Fibroblast of mammary gland (primary cell): ENCODE measurements at places on chromosomes 11 and 22.

DNA sequence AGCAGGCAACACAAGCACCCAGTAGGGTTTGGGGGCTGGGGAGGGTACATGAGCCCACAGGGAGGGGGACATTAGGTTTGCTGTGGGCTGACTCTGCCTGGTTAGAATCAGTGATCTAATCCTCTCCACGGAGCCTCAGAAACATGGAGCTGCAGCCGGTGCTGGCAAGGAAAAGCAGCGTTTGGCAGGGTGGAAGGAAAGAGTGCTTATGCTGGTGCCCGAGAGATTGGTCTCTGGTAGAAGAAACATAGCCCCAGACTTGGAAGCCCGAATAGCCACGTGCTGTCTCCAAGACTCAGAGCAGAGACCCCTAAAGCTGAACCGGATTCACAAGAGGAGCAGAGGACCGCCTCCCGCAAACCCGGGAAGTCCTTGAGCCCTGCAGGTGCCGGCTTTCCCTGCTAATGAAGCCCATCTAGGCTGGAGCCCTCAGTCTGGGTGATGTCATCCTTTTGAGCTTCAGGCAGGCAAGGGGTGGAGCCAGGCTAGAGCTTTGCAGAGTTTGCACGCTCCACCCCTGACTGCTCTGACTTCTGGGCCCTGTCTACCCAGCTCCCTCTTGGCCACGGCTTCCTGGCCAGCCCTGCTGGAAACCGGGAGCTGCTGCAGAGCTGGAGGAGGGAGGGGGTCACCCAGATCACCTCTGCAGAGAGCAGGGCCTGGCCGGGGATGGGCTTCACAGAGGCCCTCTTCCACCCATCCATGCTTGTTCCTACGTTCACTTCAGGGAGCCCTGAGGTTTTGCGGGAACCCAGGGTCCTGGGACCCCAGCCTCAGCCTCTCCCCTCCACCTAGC, 35.0 kb upstream of the JAM3 start:
- peak; percentile 81 for DNase-seq

DNA sequence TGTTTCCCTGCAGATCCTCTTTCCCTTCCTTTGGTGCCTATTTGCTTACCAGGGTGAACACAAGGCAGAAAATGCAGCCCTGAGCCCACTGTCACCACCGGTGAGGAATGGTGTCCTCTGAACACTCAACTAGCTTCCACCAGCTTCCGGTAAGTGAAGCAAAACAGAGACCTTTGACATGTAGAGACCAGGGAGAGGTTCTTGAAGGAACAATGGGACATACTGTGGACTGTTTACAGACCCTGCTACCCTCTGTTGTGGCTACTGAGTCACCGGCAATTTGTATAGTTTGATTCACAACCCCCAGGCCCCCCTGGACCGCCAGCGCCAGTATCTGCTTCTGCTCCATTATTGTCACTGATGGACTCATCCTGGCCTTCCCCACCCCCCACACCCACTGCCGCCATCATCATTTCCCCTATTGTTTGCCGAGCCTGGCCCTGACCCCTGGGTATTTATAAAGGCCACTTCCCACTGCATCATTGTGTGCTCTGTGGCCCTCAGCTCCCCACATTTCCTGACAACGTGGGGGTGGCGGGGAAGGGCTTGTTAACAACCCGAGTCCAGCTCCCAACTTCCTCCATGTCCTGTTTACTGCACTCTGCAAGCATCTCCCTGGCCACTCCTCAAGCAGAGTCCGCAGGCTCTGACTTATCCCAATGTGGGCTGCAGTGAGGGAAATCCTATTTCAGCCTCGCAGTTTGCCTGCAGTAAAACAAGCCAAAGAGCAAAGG, 252.9 kb downstream of the ETS1 start:
- DNase-seq = no peak

GRCh38 chr11:74142624-74143023, 28.2 kb downstream of the C2CD3 start:
- peak; percentile 38 for DNase-seq

- no peak for DNase-seq
These were observed 77.1 kb upstream of the PRR5 start for GRCh38 chr22:44624689-44625420.

DNA sequence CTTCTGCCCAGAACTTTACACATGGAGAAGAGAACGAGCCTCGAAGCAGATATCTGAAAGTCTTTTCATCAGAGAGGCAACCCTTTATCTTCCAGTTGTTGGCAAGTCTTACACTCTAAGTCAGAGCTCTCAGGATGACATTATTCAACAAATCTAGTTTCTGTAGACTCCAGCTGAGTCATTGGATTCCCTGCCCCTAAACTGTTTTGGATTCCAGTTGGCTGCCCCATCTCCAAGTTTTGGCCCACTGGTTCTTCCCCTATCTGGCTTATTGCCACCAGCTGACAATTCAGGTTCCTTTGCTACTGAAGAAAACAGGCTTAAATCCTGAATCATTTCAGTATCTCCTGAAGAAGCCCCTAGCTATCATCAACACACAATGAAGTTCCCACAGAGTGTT, 14.2 kb downstream of the SAAL1 start:
- DNase-seq = peak; percentile 52

GRCh38 chr11:115159207-115159606, 345.0 kb downstream of the CADM1 start:
- DNase-seq = no peak

GRCh38 chr22:39327995-39328754, 8.8 kb upstream of the RPL3 start:
- no peak for DNase-seq

DNA sequence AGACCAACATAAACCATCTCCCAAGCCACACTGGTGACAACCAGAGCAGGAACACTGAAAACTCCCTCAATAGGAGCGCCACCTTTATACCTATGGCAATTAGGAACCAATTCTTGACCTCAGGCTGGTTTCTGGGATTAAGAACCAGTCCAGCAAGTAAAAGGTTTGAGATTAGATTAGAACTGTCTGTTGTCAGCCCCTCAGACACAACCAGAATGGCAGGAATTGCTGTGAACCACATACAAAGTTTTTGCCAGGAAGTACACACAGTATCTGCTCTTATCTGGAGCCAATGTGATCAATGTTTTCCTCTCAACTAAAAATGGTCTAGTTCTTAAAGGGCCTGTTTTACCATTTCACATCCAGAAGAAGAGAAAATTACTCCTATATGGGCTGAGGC, 55.2 kb downstream of the RBFOX2 start:
- DNase-seq = no peak

DNA sequence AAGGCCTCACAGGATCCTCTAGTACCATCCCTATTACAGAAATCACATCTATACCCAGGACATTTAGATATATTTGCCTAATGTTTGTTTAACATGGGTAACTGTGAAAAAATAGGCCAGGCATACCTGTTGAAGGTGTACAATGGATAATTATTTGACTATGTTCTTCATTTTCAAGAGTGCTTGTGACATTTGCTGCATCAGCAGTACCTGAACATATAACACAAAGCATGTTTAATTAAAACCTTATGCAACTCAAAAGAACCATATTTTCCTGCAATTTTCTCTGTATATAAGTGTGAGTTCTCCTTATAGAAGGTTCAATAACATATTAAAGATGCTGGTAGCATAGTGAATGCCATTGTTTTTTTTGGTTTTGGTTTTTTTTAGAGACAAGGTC, 8.5 kb upstream of the CCDC34 start:
- no peak for DNase-seq

DNA sequence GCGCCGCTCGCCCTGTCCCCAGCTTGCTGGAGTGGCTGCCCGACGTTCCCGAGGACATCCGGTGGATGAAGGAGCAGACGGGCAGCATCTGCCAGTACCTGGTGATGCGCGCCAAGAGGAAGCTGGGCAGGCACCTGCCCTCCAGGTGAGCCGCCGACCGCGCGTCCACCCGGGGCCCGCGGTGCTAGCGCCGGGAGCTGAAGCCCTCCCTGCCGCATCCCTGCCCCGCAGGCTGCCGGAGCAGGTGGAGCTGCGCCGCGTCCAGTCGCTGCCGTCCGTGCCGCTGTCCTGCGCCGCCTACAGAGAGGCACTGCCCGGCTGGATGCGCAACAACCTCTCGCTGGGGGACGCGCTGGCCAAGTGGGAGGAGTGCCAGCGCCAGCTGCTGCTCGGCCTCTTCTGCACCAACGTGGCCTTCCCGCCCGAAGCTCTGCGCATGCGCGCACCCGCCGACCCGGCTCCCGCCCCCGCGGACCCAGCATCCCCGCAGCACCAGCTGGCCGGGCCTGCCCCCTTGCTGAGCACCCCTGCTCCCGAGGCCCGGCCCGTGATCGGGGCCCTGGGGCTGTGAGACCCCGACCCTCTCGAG, 3.3 kb upstream of the CRACR2B start:
- DNase-seq = no peak

- DNase-seq = no peak
These were observed 162.7 kb downstream of the BARX2 start for GRCh38 chr11:129538323-129538722.

DNA sequence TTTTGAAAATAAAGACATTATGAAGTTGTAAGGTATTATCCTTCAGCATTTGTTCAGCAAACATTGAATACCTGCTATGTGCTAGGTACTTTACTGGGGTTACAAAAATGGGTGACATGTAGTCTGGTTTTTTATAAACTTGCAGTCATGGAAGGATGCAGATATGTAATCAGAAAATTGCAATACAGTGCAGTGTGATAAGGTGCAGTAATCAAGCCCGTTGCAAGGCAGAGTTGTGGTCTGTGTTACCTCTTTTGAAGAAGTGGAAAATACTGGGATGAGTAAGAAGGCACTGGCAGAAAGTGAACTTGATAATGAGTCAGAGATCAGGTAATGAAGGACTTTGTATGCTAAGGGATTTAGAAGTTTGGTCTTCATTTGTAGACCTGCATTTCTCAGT, 8.1 kb downstream of the FBXO7 start:
- no peak for DNase-seq

DNA sequence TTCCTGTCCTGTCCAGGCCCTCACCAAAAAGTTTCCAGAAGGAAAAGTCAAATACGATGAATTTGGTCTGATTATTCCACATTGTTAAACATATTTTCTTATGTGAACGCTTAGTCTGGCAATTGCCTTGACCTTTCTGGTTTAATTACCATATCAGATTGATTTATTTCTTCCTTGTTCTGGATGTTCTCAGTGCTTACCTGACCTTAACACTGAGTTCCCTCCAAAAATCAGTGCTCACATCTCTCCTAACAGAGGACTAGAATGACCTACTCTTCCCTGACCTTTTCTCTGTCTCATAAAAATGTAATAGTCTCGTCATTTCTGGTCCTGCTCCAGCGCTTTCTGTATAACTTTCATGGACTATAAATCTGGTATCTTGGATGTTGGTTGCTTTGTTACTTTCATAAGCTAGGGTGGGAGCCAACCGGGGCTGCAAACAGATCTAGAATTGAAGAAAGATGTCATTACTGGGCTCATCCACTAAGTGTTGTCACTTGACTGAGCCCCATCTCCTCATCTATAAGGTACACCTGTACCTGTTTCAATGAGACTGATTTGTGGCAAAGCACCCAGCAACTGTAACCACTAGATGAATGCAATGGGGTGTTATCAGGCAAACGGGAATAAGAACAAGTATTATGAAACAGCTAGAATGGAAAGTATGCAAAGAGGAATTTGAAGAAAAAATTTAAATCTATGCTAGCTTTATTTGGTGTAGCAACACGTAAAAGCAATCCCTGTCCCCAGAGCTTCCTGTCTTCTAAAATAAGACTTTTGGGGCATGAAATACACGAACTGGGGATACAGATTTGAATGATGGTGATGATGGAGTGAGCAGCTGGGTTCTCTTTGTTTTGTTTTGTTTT, 2.4 kb downstream of the FADS2 start:
- no peak for DNase-seq

DNA sequence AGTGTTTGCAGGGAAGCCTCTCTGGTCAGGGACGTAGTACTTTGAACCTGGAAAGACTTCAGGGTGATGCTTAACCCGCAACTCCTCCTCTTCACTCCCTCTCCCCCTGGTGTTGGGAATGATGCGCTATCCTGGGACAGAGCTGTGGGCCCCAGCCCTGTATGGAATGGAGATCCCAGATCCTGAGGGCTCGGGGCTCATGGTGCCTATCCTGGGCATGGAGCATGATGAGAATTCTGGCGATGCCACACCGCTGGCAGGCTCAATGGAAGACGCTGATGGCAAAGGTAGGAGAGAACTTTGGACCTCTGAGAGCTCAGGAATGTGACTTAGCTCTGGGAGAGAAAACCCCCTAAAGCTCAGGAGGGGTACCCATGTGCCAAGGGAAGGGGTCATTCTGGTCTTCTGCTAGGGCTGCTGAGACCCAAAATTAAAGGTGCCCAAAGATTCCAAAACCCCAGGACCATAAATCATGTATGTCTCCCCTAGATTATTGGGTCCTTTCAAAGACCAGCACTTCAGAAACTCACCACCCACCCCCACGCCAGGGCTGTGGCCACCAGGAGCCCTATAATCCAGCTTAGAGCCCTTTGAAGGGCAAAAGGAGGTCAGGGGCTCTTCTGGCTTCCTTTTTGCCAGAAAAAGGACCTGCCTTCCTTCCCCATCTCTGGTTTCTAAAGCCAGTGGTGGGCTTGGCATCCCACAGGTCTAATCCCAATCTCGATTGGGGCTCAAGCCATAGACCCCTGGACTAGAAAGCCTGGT, 52.5 kb downstream of the BTG4 start:
- DNase-seq = no peak

- peak; percentile 30 for DNase-seq
These were observed 58.5 kb upstream of the SESN3 start for GRCh38 chr11:95289378-95290101.

DNA sequence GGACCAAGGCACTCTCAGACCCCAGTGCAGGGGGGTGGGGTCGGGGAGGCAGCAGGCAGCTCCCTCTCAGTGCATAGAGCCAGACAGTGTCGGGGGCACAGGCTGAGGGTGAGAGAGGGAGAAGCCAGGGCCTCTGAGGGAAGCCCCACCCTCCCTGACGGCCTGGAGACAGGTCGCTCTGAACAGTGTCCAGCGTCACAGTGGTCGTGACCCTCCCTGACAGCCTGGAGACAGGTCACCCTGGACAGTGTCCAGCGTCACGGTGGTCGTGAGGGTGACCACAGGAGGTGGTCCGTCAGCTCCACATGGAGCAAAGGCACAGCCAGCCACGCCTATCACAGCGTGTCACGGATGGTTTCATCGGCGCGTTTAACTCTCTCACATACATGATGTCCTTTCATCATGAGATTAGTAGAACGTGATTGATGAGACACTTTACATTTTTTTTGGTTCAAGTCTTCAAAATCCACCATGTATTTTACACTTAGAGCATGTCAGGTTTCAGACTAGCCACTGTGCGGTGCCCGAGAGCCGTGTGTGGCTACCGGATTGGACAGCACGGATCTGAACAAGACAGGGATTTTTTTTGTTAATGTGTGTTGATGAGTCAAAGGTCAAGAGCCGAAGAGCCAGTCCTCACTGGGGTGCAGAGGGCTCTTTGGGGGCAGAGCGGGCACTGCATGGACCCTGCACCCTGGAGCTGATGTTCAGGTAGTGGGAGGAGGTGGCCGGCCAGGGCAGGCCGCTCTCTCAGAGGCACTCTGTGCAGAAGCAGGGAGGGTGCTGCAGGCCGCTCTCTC, 23.9 kb upstream of the PANX2 start:
- peak; percentile 83 for DNase-seq

- DNase-seq = peak; percentile 97
These were observed 83.1 kb downstream of the MN1 start for GRCh38 chr22:27718186-27719035.
